Epithelial cell of prostate (primary cell): ENCODE measurements at places on chromosomes 5 and 9.

GRCh38 chr5:38662090-38662489, 105.6 kb upstream of the LIFR start:
- no peak for DNase-seq

DNA sequence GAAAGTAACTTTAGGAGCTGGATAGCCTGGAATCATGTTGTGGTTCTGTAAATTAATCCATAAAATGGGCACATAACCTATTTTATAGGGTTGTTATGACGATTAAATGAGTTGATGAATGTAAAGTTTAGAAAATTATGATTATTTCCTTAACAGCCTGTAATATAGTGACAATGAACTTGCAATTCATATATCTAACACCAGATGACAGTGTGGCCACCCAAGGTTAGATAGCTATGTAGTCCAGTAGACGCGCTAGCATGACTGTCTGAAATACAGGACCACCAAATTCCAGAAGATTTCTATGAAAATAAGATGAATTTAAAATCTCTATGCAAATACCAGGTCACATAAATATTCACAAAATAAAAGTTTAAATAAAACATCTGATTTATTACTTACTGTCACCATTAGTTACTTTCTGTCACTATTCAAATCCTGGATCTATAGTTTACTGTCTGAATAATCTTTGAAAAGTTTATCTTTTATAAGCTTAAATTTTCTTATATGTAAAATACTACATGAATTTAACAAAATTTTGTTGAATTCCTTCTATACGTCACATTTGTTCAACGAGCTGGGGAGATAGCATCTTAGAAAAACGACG, 26.1 kb upstream of the MACIR start:
- DNase-seq: no peak

DNA sequence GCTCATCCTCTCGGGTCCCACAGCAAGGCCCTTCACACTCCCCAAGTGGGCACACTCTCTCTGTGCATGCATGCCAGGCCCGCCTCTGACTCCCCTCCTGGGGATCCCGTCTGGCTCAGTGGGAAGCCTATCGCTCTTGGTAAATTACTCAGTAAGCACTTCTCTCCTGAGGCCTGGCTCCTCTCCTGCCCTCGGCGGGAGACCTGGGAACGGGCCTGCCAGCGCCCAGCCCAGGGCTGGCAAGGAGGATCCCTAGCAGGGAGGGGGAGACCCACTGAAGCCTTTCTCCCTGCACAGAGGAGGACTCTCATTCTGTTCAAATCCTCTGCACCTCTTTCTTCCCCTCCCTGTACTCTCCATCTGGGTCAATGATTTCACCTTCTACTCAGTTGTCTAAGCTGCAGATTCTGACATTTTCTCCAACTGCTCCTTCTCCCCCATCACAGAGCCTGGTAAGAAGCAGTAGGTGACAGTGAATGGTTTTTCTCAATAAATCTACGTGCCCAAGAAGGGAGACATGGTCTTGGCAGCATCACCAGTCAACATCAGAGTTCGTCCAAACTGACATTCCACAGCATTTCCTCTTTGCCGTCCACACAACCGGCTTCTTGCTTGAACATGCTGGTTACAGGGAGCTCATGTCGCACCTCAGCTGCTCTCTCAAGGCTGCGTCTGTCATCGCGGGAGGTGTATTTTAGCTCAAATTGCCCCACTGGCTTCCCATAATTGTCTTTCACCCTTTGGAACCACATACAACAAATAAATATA, 81.9 kb downstream of the GPR21 start:
- no peak for DNase-seq

DNA sequence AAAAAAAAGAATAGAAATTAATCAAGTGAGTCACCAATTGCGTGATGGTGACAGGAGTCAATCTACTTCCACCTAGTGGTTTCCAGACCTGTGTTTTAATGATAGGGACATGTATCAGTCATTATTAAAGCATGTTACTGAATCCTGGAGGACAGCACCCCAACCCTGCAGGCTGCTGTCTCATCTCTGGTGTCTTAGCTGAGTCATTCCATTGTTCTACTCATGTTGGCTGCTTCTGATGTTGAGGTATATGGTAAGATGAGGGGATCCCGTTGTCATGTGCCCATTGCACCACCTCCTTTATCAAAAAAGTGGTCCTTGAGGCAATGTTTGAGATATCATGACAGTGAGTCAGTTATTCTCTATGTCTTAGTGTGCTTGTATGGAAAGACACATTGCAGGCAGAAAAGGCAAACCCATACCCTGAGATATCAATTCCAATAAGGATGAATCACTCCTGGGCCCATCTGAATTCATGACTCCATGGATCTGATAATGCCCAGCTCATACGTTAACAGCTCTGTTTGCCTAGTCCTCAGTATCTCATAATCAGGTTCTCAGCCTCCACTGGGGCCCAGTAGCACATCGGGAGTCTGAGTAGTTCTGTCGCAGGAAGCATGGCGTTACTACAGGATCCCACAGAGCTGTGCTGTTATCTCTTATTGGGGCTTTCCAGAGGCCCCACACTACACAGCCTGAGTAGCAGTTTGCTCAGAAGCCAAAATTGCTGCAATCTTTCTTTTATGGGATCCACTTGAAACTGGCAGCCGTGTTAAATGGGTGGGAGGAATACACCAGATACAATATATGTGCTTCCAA, 31.2 kb downstream of the HMGCS1 start:
- peak; percentile 44 for DNase-seq

DNA sequence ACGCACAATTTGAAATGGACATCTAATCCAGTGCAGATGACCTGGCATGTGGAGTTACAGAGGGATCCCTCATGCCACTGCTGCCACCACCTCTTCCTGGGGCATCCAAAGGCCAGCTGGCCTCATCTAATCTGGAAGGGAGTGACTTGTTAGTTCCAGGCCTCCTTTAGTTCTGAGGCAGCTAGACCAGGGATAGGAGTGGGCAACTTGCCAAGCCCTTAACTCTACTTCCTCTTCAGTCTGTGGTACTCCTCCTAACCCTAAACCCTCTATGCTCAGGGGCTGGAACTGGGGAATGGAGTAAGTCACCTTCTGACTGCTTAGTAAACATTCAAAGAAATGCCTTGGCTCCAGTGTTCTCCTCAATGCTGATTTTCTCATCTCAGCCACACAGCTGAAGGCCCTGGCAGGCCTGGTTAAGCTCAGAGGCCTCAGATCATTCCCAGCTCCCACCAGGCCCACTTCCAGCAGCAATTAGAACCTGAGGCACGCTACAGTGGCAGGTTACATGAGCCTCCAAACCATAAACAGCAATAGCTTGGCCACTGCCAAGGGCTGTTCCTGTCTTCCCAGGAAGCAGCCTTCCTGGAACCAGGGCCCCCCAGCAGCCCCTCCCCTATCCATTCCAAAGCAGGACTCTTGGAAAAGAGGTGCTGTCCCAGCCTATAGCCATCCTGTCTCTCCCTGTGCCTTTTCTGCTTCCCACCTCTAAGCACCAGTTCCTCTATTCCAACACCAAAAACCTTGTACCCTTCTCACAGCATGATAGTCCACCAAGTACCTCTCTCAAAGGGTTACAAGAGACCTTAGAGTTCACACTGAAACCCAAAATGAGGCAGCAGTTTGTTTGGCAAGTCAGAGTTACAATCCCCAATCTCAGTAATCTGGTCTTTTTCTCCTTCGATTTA, 2.0 kb downstream of the EIF4EBP3 start:
- no peak for DNase-seq

DNA sequence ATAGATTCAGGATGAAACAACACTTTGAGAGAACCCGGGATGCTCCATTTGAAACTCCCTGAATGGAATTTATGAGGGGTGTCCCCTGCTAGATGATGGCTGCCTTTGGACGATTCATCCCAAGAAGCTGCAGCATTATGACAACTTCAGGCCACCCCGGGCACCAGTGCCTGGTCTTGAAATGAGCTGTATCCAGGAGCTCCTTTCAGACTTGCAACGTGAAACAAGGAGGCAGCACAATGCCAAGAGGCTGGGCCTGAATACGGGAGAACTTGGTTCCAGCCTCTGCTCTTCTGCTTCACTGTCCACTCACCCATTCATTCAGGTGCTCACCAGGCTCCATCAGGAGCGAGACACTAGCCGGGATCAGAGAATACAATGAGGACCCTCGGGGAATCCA, 78.3 kb downstream of the STK10 start:
- DNase-seq: no peak
